ENCODE measurements at places on chromosomes 1 and 21.

- DNase-seq, result no peak
Measured at GRCh38 chr21:42409366-42409765, 5.7 kb downstream of the UBASH3A start.

GRCh38 chr21:29245104-29245643, 53.5 kb upstream of the BACH1 start:
- DNase-seq, result peak; percentile 10

GRCh38 chr1:24276791-24277190, 42.4 kb upstream of the GRHL3 start:
- DNase-seq, result no peak

DNA sequence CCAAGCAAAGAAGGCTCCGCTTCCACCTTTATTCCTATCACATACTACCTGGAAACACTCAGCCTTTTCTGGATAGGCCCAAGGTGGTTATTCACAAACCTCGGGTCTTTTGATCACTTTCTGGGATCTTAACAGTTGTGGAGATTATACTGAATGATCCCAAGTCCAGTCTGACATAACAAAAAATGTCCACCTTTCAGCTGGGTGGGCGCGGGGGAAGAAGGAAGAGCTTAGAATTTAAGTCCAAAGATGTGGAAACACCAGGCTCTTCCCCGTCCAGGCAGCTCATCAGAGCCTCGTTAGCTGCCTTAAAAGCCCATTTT, 338 bp upstream of the C1orf53 start:
- no peak for DNase-seq

DNA sequence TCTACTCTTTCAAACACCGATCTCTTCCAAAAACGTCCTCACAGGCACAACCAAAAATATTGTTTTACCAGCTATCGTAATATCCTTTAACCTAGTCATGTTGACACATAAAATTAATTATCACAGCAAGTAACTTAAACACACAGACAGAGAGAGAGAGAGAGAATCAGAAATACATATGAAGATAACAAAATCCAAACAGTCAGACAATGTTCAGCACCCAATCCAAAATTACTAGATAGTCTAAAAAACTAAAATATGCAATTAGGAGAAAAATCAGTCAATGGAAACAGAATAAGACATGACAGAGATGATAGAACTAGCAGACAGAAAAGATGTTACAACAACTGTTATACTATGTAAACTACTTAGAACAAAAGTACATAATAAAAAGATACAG, 537.7 kb downstream of the LMO4 start:
- no peak for DNase-seq

- no peak for DNase-seq
Measured at GRCh38 chr1:10424034-10424433, 6.2 kb upstream of the CENPS start.

DNA sequence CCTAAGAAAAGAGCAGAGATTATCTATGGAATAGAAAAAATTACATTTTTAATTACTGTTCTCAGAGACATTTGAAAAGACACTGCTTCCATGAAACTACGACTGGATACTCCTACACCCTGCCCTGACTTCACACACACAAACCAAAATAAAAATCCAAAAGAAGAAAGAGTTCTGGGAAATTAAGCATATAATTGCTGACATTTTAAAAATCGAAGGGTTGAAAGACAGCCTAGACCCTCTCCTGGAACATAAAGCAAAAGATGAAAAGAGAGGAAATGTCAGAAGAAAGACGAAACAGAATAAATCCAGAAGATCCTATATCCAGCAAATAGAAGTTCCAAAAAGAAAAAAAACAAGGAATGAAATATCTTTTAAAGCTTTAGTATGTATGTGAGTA, 32.8 kb upstream of the EEIG2 start:
- no peak for DNase-seq

DNA sequence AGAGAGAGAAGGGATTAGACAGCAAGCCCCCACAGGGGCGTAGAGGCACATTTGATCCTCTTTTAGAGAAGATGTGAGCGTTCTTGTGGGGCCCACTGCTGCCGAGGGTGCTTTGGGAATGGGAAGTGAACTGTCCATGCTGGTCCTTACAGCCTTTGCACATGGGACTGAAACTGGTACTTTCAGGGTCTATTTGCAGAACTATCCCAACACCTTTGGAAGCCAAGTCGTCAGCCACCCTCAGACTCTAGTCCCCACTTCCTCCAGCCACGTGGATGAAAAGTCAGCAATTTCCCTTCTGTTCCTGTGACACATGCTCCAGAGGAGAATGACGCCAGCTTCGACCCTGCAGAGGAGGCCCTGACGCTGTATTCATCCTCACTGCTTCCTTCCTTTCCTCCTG, 2.6 kb upstream of the RAB7B start:
- no peak for DNase-seq

DNA sequence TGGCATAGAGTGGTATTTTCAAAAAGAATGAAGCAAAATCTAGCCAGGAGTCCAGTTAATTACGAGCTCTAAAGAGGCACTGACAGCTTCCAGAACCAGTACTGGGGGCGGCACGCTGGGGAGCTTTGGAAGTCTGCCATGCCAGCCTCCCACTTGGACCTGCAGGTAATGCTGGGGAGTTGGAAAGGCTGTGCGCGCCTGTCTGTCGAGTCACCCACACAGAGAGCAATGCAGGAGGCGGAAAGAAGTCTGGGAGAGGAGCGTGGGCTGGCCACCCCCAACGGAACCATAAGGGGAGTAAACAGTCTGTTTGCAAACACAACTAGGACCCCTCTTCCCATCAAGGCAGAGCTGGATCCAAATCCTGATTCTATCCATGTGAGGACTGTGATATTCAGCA, 84.5 kb downstream of the BEND5 start:
- DNase-seq, result peak; percentile 10

DNA sequence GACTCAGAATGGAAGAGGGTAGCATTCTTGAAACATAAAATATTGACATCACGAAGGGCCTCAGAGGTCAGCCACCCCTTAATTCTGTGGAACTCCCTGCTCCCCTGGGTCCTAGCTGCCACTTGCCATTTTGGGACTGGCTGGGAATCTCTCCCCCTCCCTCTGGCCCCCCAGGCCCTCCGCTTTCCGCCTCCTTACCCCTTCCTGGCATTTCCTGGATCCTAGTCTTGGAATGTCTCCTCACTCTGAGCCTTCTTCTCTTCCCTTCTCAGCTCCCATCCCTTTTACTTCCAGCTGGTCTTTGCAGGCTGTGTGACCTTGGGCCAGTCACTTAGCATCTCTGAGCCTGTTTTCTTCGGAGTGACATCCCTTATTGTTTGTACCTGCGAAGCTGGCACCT, 4.5 kb downstream of the PADI1 start:
- no peak for DNase-seq

GRCh38 chr1:165050246-165050645, 306.3 kb downstream of the LMX1A start:
- no peak for DNase-seq

DNA sequence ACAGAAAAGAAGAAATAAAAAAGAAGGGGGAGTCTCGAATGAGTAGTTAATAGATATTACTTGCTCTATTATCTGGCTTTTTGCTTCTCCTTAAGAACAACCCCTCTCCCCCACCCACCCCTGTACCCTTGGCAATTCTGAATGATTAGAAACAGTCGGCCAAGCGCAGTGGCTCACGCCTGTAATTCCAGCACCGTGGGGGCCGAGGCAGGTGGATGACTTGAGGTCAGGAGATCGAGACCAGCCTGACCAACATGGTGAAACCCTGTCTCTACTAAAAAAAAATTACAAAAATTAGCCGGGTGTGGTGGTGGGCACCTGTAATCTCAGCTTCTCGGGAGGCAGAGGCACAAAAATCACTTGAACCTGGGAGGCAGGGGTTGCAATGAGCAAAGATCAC, 42.7 kb downstream of the GATAD2B start:
- no peak for DNase-seq

GRCh38 chr21:45404730-45405270, at the start of gene COL18A1:
Gene COL18A1, plus strand, starts transcription at chr21:45405165. Its CDS starts 66 bp downstream, at chr21:45405231.
- peak; percentile 58 for DNase-seq

GRCh38 chr1:30034627-30035521, 688.5 kb downstream of the MATN1 start:
- DNase-seq, result peak; percentile 25

DNA sequence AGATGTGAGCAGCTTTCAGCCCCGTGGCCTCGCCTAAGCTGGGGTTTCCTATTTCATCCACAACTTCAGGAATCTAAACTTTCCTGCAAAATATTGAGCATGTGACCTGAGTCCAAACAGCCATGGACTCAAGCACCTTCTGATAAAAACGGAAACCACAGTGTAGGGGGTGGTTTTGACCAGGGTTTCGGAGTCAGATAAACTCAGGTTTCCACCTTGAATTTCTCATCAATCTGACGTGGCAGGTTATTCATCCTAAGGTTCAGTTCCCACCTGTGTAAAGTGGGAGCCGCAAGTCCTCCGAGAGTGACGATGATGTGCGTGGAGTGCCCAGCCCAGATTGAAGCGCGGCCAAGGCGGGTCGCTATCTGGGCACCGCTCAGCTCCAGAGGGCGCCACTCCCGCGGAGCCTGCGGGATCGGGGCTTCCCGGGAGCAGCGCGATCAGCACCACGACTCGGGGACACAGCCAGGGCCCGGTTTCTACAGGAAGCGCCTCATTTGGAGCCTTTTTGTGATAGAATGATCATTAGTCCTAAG, 871 bp upstream of the ETS2 start:
- DNase-seq, result peak; percentile 90

- DNase-seq, result no peak
Measured at GRCh38 chr1:226820941-226821718, 49.3 kb upstream of the PSEN2 start.

Measured in NCI-H1417 (cell line).